ENCODE measurements at places on chromosomes 11 and 22.

DNA sequence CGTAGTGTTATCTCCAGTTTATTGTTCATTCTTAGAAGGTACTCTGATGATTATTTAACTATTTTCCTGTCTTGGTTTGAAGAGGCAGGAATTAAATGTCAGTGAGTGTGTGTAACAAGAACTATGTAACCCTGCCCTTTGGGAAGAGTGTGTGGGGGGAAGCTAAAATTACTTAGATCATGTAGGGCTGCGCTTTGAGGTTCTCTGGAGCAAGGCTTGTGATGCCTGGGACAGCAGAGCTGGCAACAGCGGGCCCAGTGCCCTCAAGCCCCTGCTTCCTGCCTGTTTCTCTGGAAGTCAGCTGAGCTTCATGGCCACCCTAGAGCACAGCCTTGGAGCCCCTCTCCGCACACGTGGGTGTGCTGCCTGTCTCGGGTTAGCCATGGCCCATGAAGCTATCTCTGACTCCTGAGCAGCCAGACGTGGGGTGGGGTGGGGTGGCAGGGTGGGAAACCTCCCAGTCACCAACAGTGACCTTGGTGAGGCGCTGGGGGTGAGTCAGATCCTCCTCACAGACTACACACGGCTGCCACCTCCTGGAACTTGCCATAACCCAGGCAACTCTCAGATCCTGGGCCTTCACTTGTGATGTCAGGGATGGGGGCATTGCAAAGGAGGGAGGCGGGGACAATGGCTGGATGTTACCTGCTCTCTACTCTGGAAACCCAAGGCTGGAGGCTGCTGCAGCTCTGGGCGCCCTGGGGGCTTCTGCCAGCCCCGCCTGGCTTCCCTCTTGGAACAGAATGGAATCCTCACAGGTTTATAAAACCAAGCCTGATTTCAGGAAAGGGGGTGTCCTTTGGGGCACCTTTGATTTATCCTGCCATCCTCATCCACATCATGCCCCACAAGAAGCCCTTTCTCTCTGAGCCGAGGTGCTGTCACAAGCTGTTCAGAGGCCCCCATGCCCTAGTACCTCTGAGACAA, 88.6 kb downstream of the SNX19 start:
- peak; percentile 25 for DNase-seq

- no peak for DNase-seq
Measured at GRCh38 chr11:65887723-65888162, 528 bp downstream of the FIBP start.

DNA sequence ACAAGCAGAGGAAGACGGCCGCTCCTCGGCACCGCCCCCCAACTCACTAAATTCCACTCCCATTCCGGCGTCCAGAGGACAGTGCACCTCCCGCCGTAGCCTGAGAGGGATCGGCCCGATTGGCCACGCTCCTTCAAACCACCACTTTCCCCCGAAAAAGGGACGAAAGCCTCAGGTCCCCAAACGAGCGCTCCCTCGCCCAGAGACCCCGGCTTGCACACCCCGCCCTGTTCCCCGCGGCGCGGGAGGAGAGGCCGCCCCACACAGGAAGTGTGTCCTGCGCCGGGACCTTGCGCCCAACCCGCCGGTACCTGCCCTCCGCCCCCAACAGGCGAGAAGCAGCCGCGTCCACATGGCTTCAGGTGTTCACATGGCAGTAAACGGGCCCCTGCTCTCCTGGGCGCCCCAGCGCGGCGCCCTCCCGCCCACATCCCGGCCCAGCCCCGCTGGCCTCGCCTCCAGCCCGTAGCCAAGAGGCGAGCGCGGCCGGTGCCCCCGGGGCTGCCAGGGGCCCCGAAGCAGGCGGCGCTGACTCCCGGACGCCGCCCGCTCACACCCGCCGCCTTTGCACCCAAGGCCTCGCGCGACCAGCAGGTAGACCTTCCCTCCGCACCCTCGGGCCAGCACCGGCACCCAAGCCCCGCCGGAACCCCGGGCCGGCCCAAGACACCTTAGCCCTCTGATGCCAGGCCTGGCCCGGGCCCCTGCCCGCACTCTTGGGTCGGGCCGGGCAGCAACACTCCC, 849 bp downstream of the TCF20 start:
- DNase-seq: peak; percentile 86

GRCh38 chr11:17478070-17478469, 1.4 kb upstream of the ABCC8 start:
- DNase-seq: no peak

- peak; percentile 51 for DNase-seq
Measured at GRCh38 chr22:25623310-25623734, 58.8 kb downstream of the GRK3 start.

GRCh38 chr11:17762309-17762974, 27.9 kb downstream of the KCNC1 start:
- DNase-seq: peak; percentile 48

GRCh38 chr11:73830261-73830660, 42.6 kb downstream of the MRPL48 start:
- DNase-seq: no peak

DNA sequence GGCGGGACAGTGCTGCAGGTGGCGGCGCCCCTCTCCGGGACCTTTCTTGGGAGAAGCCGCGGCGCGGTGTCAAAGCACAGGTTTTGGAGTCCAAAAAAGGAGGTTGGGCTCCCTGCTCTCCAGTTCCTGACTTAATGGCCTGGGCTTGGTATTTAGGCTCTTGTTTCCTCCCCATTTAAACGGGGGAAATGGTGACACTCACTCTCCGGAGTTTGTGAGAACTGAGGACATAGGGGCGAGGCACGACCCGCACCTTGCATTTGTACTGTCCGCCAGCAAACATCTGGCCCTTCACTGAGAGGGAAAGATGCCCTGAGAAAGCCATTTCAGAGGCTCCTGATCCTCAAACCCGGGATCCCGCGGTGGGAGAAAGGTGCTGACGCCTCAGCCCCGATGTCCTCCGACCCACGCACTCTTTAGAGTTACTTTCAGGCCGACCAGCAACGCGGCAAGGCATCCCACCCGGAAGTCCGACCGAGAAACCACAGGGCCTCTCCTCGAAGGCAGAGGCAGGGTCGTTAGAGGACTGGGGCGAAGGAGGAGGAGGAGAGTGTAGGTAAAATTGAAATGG, 2.9 kb upstream of the WDR74 start:
- DNase-seq: peak; percentile 36

DNA sequence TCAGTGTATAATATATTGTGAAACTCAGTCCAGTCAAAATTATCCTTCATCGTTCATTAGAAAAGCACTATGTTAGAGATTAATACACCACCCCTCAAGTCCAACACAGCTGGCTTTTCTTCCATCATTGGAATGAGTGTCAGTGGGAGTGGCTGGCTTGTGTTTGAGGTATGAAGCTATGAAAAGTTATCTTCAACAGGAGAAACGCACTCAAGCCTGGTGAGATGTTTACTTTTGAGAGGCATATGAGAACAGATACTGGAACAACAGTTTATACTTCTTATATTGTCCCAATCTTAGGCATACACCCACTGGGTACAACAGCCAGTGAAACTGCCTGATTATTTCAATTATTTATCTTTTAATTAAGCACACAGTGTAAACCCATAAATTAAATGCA, 34.3 kb downstream of the PLEKHB1 start:
- DNase-seq: no peak

DNA sequence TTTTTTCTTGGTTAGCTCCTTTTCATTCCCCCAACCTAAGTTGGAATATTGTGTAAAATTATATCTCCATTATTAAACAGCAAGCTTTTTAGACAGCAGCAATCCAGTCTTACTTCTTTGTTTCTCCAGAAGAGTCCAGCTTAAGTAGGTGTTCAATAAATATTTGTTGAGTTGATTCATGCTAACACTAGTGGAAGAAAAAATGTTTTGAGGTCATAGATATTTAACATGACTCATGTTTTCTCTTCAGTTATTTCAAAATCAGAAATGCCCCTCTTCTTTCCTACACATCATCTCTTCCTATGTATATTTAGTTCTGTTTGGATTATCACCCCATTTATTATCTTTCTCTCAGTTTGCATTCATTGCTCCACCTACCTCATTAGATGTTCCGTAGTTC, 20.3 kb downstream of the CCDC83 start:
- DNase-seq: no peak

- DNase-seq: no peak
Measured at GRCh38 chr11:123216249-123216648, 21.2 kb upstream of the CLMP start.

DNA sequence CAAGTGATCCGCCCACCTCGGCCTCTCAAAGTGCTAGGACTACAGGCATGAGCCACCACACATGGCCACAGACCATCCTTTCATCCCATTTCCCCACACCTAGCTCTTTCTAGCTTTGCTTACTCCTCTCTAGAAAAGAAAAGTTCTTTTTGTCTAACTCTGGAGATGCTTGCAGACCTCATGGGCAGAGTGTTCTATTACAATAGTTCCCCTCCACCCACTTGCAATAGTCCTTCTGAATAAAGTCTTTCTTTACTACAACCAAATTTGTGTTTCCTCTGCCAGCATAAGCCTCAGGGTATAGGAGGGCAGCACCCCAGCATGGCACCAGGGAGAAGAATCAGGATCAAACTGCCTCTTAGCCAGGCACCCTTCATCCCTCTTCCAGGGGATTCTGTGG, 18.8 kb upstream of the RTL6 start:
- DNase-seq: no peak

- no peak for DNase-seq
Measured at GRCh38 chr11:133895061-133895479, 49.8 kb upstream of the SPATA19 start.

DNA sequence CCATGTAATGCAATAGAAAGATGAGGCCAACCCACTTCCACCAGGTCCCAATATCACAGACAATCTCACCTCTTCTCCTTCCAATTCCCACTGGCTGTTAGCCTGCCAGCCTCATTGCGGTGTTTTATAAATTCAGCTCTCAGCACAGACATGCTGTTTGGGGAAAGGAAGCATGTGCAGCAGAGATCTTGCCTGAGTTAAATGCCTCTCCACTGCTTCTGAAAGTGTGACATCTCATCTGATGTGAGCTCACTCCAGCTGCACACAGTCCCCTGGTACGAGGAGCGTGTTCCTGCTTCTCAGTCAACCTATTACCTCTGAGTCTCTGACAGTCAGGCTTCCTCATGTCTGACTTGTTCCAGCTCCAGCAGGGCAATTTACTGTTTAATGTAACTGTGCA, 122.7 kb upstream of the GUCY1A2 start:
- no peak for DNase-seq

DNA sequence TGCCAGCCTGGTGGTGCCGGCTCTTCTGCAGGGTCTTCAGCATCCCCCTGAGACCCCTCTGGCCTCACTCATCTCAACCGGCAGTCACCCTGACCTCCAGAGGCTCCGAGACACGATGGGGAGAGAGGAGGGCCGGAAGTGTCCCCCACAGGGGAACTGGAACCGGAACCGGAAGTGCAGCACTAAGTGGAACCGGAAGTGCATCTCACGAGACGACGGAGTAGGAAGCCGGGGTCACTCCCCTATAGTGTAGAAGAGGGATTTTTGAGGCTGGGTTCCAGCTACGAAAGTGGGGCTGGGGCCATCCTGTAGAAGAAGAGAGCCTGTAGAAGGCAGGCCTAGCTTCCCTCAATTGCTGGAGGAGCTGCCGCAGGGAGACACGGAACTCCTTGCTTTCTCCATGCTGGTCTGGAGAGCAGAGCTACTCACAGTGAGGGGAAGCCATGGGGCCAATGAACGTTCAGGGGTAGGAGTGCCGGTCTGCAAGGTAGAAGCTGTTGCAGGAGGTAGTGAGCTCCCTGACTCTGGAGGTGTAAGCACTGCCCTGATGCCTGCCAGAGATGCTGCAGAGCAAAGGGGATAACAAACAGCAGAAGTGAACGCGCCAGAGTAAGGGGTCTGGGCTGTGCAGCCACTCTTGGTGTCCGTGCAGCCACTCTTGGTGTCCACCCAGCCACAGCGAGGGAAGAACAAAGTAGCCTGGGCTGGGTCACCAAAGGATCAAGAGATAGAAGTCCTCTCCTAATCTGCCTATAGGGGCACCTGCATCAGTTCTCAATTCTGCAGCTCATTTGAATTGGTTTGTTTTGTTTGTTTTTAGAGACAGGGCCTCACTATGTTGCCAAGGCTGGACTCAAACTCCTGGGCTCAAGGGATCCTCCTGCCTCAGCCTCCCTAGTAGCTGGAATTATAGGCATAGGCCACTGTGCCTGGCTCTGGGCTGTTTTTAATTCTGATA, 21.9 kb downstream of the SCUBE1 start:
- no peak for DNase-seq

DNA sequence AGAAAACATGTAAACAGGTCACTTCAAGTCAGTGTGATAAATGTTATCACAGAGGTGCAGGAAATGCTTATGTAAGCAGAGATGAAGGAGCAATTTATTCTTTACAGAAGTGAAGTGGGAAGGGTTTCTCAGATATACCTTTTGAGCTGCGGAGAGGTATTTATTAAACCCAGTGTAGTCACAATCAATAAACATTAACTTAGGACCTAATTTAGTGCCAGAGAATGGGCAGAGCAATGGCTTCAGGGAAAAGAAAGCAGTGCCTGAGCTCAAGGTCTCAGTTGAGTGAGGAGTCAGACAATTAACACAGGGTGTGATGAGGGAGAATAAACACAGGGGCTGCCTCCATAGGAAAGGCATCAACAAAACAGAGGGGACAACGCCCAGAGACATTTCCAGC, 1.9 kb downstream of the MS4A5 start:
- no peak for DNase-seq

- DNase-seq: no peak
Measured at GRCh38 chr11:65844231-65844872, 10.6 kb downstream of the SNX32 start.

DNA sequence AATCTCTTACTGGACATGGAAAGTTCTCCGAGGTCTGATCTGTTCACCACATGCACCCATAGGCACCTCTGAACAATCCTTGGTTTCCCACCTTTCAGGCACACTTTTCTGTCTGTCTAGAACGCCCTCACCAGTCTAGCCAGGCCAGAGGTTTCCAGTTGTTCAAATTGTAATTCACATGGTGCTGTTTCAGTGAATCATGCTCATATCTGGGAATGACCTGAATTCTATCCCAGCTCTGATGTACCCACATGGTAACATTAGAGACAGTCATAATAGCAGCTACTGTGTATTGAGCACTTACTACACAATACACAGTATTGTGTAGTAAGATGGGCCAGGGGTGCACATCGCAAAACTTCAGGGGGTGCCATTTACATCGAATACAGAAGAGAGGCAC, 138.2 kb downstream of the COMMD9 start:
- no peak for DNase-seq

GRCh38 chr11:91686281-91686680, 538.3 kb upstream of the FAT3 start:
- DNase-seq: no peak

GRCh38 chr22:24995649-24996180, 43.2 kb downstream of the KIAA1671 start:
- DNase-seq: no peak

Data from GM10248 (cell line).